Thoracic aorta endothelial cell (primary cell): ENCODE measurements at places on chromosomes 6 and 20. TPM values are rescaled to one million over a fixed set of nuclear protein-coding genes. Genes with fewer than 3 reads are reported as not detected.

ZSCAN16 gene
- total RNA-seq: 7.1 and 8.4 TPM in 2 replicates

TFAP2D gene
- total RNA-seq: not detected in 2 replicates

BAG2 gene
- total RNA-seq: 6.3 and 8.0 TPM in 2 replicates

E2F1 gene
- 10.1 and 16.7 TPM in 2 replicates for total RNA-seq
